ENCODE measurements at places on chromosomes 5 and 9. TPM values are rescaled to one million over a fixed set of nuclear protein-coding genes. Genes with fewer than 3 reads are reported as not detected.

DNA sequence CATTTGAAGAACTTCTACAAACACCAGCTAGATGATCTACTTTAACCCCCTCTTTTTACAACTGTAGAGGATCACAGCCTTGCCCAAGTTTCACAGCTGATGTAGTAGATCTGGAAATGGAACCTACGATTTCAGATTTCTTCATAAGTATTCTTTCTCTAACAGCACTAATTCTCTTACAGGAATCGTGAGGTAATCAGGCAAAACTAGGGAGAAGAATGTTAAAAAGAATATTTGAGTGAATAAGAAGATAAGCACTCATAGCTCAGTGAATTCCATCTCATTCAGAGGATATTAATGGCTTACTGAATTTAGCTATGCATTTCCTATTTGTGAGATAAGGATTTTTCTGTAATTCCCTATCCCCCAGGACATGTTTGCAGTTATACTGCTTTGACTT, 42.1 kb downstream of the NADK2 start:
- H3K4me3 ChIP-seq: no peak overlapping the region
- no peaks in the 10 kb centered on the region for H3K4me1 ChIP-seq
- no peak overlapping the region for H3K27ac ChIP-seq

Gene ROR2
- total RNA-seq: 4.5 TPM

- no peaks in the 10 kb centered on the region for H3K27me3 ChIP-seq
- H3K27ac ChIP-seq: no peak overlapping the region
- no peak for DNase-seq
Observed at GRCh38 chr5:143147902-143148301, 255.6 kb downstream of the NR3C1 start.

Gene NIM1K
- 0.19 TPM for total RNA-seq

Gene PRRX2
- total RNA-seq: 1.3 TPM

Gene SNX18
- 7.8 TPM for total RNA-seq

DNA sequence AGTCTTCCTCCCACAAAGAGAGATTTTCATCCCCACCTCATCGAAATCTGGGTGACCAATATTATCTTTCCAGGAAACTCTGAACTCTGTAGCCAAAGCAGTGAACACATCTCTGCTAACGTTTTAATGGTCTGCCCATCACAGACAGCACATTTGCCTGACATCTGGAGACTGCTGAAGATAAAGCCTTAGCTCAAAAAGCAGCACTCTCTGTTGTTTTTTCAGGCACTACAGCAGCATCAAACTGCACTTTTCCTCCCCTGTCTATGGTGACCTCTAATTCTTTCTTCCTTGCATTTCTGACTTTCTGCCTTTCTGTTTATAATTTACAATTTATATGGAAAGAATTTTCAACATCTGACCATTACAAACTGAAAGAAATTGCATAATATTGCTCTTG, 66.8 kb downstream of the RAB3C start:
- H3K36me3 ChIP-seq: no peaks in the 10 kb centered on the region
- no peaks in the 10 kb centered on the region for H3K4me1 ChIP-seq
- H3K4me3 ChIP-seq: no peak overlapping the region

- no peak overlapping the region for H3K4me3 ChIP-seq
- H3K36me3 ChIP-seq: no peaks in the 10 kb centered on the region
- no peak overlapping the region for H3K27ac ChIP-seq
- no peak for DNase-seq
Observed at GRCh38 chr5:146620669-146621051, 104.7 kb upstream of the GPR151 start.

DNA sequence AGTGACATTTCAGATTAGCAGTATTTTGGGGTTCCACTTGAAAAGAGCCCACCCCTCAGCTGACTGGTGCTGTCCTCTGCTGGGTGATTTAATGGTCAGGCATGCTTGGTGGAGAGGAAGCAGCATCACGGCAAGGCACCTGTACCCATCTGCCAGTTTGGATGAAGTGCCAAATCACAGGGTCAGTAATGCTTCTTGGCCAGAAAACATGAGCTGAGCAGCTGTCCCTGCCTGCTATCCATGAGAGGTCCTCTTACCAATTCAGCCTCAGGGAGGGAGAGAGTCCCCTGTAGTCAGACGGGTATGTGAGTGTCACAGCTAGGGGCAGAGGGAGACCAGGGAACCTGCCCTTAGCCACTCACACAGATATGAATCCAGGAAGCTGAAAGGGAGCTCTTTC, 137.9 kb downstream of the SEC61B start:
- H3K27me3 ChIP-seq: no peaks in the 10 kb centered on the region
- no peak overlapping the region for H3K4me3 ChIP-seq
- DNase-seq: no peak
- H3K4me1 ChIP-seq: no peaks in the 10 kb centered on the region

Gene TLX3
- not detected for total RNA-seq

DNA sequence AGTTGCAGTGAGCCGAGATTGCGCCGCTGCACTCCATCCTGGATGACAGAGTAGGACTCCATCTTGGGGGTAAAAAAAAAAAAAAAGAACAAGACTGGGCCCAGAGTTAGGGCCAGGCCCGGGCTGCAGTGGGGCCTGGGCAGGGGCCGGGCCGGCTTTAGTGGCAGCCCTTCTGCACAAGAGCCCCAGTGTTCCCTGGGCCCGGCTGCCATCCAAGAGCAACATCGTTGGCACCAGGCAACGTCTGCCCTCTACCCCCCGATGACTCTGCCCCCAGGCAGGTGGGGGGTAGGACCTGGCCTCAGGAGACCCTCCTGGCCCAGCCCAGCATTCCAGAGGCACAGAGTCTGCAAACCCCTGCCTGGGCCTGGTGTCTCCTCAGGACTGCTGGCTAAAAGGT, 4.9 kb upstream of the FGFR4 start:
- no peak overlapping the region for H3K27ac ChIP-seq
- no peak for DNase-seq
- peaks cover 17% of the 10 kb centered on the region for H3K27me3 ChIP-seq
- H3K4me1 ChIP-seq: peaks cover 1% of the 10 kb centered on the region
- no peak overlapping the region for H3K4me3 ChIP-seq

GRCh38 chr5:138574744-138575193, 432 bp downstream of the HSPA9 start:
- no peak for DNase-seq
- peak overlapping the region; percentile 100 for H3K27ac ChIP-seq
- peaks cover 11% of the 10 kb centered on the region for H3K4me1 ChIP-seq
- H3K36me3 ChIP-seq: peaks cover 37% of the 10 kb centered on the region
- no peaks in the 10 kb centered on the region for H3K27me3 ChIP-seq

Gene NME5
- 1.2 TPM for total RNA-seq

Gene SLC22A4
- total RNA-seq: 0.66 TPM

Gene C5orf46
- 0.14 TPM for total RNA-seq

- peaks cover 57% of the 10 kb centered on the region for H3K4me1 ChIP-seq
- H3K4me3 ChIP-seq: no peak overlapping the region
- H3K36me3 ChIP-seq: no peaks in the 10 kb centered on the region
- H3K27me3 ChIP-seq: no peaks in the 10 kb centered on the region
- DNase-seq: no peak
- no peak overlapping the region for H3K27ac ChIP-seq
Observed at GRCh38 chr9:93260263-93261066, 76.5 kb downstream of the WNK2 start.

Gene SVEP1
- 1.2 TPM for total RNA-seq

Gene FOXD4L4
- 0.09 TPM for total RNA-seq

- H3K4me3 ChIP-seq: no peak overlapping the region
- no peaks in the 10 kb centered on the region for H3K36me3 ChIP-seq
Observed at GRCh38 chr9:76729980-76730737, 34.1 kb upstream of the PCA3 start.

Gene ANP32B
- total RNA-seq: 44.7 TPM

- DNase-seq: no peak
- no peaks in the 10 kb centered on the region for H3K4me1 ChIP-seq
- H3K4me3 ChIP-seq: no peak overlapping the region
- H3K27me3 ChIP-seq: no peaks in the 10 kb centered on the region
- H3K36me3 ChIP-seq: peaks cover 20% of the 10 kb centered on the region
Observed at GRCh38 chr9:6802926-6803325, 45.2 kb downstream of the KDM4C start.

Gene SLC25A2
- total RNA-seq: 0.09 TPM

DNA sequence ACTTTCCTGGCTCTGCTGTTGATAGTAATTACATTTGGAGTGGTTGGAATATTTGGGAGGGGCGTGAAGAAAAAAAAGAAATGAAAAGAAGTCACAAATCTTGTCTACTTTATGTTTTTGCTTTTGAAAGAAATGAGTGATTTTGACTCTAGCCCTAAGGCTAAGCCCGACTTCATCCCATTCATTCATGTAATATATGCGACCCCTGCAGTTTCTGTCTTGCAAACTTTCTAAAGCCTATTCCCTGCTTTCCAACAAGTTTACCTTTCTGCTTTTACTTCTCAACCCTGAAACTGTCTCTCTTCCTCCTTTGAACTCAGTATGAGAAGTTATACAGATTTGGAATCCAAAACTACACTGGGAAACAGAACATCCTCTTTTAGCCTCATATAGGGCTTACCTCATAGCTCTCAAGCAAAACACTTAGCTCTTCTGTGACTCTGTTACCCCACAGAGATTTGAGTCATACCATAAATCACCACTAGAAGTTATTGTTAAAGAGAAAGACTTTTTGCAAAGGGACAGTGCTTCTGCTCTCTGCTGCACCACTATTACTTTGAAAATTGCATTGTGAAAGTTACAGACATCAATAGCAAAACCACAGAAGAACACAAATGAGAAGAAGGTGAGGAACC, 1.6 kb downstream of the CFAP95 start:
- no peaks in the 10 kb centered on the region for H3K36me3 ChIP-seq
- no peak for DNase-seq

DNA sequence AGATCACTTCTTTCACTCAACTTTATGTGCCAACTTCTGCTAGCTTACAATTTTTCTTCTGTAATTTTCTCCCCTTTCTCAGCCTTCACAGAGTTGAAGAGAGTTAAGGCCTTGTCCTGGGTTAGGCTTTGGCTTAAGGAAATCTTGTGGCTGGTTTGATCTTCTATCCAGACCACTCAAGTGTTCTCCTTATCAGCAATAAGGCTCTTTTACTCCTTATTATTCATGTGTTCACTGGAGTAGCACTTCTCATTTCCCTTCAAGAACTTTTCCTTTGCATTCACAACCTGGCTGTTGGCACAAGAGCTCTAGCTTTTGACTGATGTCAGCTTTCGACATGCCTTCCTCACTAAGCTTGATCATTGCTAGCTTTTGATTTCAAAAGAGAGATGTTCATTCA, 86.9 kb upstream of the ALDH1B1 start:
- H3K27ac ChIP-seq: no peak overlapping the region
- H3K36me3 ChIP-seq: no peaks in the 10 kb centered on the region
- no peaks in the 10 kb centered on the region for H3K27me3 ChIP-seq
- no peak for DNase-seq

- H3K27me3 ChIP-seq: no peaks in the 10 kb centered on the region
- no peaks in the 10 kb centered on the region for H3K36me3 ChIP-seq
- no peak overlapping the region for H3K27ac ChIP-seq
- DNase-seq: no peak
Observed at GRCh38 chr9:811106-811531, 30.4 kb upstream of the DMRT1 start.

DNA sequence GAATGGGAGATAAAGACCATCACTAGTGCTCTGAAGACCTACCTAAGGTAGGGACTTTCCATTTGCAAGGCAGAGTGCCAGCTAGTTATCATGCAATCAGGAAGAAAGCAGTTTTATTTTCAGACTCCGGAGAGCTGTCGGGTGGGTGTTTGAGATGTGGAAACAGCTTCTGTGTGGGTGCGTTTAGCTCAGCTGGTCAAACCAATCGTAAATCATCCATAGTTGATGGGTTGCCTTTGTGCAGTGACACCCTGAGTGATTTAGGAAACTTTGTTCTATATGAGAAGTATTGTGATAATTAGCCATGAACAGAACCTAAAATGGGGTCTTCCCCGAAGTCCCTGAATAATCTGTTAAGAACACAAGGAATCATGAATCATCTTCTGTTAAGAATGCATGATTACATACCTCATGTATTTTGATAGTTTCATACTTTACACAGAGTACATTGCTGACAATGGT, 284.3 kb downstream of the ARHGAP26 start:
- H3K4me3 ChIP-seq: no peak overlapping the region
- H3K4me1 ChIP-seq: peaks cover 4% of the 10 kb centered on the region
- no peak for DNase-seq
- H3K27me3 ChIP-seq: no peaks in the 10 kb centered on the region
